ENCODE measurements at places on chromosomes 5 and 9.

- no peak for DNase-seq
These were observed 74.7 kb downstream of the KIF24 start for GRCh38 chr9:34254141-34254913.

DNA sequence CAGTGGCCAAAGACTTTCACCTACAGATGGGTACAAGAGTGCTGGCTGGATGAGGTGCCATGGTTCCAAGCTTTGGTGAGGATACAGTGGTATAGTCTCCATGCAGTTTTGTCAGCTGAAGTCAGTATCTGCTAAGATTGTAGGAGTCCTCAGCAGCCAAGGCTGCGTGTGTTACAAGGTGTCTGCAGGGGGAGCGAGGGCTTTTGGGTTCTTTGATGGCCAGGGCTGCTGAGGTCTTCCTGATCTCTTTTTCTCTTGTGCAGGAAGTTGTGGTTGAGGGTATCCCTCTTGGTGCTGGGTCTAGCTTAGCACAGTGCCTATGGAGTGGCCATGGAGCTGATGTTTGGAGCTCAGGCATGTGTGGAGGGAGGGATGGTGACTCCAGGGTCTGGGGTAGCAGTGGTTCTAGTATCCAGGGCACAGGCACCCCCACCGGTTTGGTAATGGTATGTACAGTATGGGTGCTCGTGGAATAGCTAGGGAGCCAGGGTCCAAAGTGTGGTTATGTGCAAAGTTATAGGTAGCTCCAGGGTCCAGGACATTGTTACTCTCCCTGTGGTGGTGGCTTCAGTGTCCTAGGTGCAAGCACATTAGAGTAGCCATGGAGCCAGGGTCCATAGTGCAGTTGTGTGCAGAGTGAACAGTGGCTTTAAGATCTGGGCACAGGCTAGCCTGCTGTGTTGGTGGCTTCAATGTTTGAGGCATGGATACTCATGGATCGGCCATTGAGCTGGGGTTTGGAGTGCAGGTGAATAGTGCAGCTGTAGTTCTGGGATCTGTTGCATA lies 36.7 kb downstream of the CNTLN start:
- no peak for DNase-seq

DNA sequence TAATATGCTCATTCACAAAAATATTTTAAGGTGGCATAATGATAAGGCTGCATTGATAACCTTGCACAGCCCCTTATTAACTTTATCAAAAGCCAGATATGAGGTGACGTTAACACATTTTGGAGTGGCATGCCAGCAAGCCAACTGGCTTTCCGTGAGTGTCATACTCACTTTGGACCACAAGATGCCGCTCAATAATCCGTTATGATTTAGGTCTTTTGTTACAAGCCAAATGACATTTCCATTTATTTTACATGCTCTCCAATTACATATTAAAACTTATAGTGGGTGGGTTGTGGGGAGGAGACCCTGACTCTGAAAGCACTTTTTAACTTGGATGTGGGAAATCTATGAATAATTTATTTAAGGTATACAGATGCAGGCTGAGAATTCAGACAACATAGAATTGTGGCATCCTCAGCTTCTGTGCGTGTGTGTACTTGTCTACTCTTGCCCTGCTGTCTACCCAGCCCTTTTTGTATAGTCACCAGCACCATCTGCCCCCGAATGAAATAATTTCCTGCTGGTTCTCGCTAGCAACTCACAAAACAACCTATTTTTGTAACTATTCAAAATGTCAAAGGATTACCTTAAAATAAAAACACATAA lies 305.1 kb downstream of the PSAT1 start:
- no peak for DNase-seq

DNA sequence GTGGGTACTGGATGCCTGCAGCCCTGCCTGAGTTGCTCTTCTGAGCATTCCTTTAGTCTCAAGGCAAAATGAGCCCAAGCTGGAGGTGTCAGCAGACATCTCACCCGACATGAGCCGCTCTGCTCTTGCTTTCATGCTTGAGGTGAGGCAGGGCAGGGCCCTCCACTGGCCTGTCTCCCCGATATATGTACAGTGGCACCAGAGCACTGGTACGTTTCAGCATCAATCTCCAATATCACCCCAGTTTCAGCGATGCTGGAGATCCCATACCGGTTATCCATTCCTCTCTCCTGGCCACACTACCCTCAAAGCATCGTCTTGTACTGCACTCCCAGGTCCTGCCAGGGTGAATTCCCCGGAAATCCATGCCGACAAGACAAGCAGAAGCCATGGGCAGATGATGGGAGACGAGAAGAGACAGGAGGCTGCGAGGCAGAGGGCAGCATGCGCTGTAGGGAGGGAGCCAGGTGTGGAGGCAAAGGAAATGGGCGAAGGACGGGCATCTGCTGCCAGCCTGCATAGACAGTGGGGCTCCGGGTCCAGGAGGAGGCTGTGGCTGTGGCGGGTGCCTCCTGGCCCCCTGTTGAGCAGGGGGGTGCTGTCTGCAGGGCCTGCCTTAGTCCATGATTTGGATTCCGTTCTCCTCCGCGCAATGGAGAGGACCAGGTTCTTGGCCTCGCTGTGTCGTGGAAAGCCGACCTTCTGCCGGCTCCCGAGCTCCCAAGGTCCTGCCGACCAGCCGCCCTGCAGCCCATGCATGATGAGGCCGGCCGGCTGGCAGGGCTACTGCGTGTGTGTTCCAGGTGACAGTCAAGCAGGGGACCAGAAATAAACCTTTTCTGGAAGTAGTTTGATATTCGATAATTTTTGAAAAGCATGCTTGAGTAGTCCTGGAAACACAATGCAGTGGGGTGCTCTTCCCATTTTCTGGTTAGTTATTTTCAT lies 152.2 kb upstream of the IRX2 start:
- no peak for DNase-seq

DNA sequence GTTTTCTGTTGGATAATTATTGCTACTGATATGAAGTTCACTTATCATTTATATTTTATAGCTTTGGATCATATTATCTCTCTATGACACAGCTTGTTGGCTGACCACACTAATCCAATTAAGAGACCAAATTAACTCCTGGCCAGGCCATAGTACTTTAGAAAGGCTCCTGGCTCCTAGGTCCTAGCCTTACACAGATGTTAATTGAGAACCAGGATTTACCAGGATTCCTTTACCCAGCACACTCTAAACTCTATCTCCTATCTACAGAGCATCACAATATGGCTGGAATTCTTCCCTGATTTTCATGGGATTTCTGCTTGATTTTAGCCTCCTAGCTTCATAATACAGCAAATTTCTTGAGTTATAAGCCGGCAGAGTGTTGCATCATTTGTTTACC lies 80.3 kb downstream of the SLCO6A1 start:
- no peak for DNase-seq

GRCh38 chr9:77582525-77582924 lies 65.6 kb downstream of the GNA14 start:
- no peak for DNase-seq

DNA sequence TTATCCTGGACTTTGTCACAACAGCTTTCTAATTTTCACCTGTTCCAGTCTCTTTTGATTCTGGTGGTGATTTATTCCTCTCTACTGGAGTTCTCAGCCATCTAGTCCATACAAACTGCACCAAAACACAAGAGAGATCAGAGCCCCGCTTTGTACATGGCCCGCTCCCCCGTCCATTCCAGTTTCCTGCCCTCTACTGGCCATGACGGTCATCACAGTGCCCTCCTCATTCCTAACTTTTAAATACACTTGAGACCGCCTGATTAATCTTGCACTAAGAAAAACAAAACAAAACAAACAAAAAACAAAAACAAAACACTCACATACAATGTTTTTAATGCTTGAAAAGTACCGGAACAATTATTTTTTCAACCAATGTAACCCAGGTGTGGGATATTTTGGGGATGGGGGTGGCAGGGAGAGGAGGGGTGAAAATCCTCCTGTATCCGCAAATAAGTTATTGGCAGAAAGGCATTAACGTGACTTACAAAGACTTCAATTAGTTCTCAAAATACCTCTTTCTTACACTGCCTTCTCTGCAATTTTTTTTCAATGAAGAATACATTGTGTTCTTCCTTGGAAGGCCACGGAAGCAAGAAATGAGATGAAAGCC lies 84.8 kb upstream of the PAM start:
- DNase-seq, result no peak

DNA sequence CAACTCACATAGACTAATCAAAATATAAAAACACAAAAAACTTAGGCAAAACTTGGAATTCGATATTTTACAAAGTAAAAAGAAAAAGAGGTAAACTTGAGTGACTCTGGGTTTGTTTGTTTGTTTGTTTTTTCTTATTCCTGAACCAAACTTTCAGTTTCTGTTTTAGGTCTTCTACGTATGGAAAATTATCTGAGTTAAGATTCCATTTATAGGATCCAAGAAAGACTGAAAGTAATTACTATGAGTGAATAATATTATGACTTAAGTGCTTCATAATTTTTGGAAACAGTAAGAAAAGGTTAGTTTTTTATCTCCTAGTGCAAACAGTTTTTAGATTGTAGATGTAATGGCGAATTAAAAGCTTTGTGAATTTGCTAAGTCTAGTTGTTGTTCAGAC lies 13.2 kb downstream of the ST8SIA4 start:
- no peak for DNase-seq

- no peak for DNase-seq
These were observed 57.6 kb downstream of the FAM81B start for GRCh38 chr5:95448789-95449188.

- DNase-seq, result no peak
These were observed 1078.3 kb upstream of the EDIL3 start for GRCh38 chr5:85462957-85463356.

DNA sequence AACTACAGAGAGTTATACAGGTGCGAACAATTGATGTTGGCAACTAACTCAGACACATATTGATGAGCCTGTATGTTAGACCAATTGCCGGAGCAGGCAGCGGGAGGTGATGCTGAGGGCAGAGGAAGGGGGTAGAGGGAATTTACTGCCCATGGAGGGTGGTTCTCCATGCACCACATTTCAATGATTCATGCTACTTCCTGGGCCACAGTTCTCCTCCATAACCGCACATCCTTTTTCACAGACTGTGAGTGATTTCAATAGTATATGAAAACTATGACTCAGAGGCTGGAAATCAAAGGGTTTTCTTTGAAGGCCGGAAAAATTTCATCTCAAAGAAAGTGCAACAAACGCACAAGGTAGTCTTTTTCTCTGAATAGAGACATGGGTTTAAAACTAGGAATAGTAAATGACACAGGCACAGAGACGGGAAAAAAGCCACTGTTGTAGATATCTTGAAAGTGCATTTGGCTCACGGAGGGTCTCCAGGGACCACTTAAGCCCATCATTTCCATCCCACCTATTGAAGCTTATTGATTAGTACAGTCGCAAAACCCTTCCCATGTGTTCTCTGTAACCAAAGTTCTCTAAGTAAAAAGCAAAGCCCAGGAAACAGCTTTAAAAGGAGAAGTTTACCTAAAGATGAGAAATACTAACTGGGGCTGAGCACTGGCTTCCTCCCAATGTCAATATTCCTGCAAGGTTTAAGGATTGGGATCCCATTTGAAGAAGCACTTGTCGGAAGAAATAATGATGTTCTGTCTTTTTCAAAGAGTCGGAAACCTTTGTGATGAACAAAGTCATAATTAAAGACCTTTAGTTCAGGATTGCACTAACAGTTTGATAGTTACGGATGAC lies 28.0 kb upstream of the ADAM19 start:
- DNase-seq, result no peak

GRCh38 chr5:122967625-122968024 lies 68.9 kb downstream of the PPIC start:
- no peak for DNase-seq

GRCh38 chr9:125260561-125260960 lies 1.1 kb upstream of the GAPVD1 start:
- DNase-seq, result no peak

DNA sequence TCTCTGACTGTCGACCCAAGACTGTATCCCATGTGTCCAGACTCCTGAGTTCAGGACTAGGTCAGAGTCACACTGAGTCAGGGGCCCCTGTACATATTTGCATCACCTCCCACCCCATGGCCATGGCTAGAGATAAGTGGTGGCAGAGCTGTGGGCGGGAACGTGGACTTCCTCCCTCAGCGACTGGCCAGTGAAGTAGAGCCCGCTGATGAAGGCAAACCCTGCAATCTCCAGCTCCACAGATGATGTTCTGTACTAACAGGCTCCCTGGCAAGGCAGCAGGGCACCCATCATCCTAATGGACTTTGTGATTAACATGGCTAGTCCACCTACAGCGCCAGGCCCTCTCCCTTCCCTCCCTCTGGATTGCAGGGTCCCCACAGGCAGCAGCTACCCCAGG lies 110.5 kb upstream of the LRRTM2 start:
- DNase-seq, result no peak

DNA sequence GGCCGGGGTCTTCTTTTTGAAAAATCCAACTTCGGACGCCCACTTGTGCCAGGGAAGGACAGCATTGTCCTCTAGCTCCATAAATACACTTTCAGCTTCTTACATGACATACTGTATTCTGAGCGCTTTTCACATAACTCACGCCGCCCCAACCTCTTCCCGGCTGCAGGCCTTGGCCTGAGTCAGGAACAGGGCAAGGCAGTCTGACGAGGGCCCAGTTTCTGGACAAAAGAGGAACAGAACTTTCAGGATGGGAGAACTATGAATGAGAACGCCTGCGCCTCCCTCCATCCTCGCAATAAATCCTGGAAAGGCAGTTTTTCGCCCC lies 650 bp downstream of the DCTN4 start:
- no peak for DNase-seq

DNA sequence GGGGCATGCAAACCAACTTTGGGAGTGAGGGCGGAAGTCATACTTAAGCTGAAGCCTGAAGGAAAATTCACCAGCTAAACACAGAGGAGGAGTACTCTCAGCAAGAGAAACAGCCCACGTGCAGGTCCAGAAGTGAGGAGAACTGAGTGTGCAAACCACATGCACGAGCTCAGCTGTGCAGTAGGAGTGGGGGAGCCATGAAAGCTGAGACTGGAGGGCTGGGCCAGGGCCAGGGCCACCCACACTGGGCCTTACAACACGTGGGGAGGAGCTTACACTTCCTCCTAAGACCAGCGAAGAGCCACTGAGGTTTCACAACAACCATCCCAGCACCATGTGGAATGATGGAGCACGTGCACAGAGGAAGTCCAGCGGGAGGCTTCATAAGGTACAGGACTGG lies 9.3 kb upstream of the WWC1 start:
- no peak for DNase-seq
